ENCODE measurements at places on chromosomes 6 and 20.

GRCh38 chr6:33716379-33716778 lies 4.9 kb upstream of the UQCC2 start:
- DNase-seq, result no peak

GRCh38 chr6:127365874-127366273 lies 22.5 kb upstream of the ECHDC1 start:
- no peak for DNase-seq

DNA sequence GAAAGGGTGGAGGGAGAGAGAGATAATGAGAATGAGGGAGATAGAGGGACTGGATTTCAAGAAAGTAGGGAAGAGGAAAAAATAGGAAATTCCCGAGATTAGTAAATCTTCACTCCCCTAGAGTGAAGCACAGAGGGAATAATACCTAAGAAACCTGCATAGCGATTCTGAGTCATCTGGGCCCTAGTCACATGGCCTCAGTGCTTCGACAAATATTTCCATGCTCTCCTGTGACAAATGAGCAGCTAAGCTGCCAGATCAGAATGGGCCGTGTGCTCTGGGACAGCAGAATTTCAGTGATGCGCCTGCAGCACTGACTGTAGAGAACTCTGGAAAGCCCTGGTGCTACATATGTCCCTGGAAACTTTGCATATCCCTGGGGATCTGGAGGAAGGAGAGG lies 48.6 kb upstream of the GRIK2 start:
- no peak for DNase-seq

GRCh38 chr20:16020971-16021370 lies 552.3 kb downstream of the KIF16B start:
- peak; percentile 11 for DNase-seq

DNA sequence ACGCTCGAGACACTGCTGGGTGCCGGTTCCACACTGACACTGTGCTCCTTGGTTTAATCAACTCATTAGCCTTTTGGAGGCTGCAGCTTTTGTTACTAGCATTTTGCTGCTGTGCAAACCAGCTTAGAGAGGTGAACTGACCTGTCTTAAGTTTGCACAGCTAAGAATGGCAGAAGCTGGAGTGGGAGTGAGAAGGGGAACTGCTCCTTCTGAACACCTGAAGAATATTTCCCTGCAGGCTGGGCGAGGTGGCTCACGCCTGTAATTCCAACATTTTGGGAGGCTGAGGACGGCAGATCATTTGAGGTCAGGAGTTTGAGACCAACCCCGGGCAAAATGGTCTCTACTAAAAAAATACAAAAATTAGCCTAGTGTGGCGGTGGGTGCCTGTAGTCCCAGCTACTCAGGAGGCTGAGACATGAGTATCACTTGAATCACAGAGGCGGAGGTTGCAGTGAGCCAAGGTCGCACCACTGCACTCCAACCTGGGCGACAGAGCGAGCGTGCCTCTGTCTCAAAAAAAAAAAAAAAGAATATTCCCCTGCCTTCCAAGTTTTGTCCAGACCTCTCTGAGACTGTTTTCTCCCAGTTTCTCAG lies 5.0 kb downstream of the CEBPB start:
- no peak for DNase-seq

GRCh38 chr6:42766163-42766670 lies 15.6 kb upstream of the BICRAL start:
- DNase-seq, result no peak

DNA sequence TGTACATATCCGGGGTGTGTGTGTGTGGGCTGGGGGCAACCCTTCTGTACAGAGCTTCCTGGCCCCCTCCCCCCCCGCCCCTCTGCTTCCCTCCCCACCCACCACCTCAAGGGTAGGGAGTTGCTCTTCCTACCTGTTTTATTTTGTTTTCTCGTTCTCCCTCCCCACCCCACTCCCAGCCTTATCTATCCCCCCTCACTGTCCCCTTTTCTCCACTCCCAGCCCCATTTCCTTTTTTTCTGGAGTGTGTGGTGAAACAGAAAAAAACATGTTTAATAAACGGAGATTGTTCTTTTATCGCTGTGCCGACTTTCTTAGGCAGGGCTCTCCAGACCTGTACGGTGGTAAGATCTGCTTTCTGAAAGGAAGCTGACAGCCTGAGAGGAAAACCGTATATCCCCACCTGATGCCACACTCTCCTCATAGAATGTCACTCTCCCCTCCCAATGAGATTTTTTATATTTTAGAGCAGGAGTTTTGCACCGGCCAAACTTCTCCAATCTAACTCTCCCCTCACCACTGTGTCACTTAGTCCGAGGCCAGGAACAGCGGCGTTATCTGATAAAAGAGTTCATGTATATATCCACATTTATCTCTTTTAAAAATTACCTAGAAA lies 875 bp upstream of the ZBTB9 start:
- no peak for DNase-seq

- no peak for DNase-seq
Measured at GRCh38 chr20:558117-558516, 14.5 kb upstream of the CSNK2A1 start.

GRCh38 chr6:5208471-5208971 lies 52.2 kb downstream of the LYRM4 start:
- peak; percentile 48 for DNase-seq

DNA sequence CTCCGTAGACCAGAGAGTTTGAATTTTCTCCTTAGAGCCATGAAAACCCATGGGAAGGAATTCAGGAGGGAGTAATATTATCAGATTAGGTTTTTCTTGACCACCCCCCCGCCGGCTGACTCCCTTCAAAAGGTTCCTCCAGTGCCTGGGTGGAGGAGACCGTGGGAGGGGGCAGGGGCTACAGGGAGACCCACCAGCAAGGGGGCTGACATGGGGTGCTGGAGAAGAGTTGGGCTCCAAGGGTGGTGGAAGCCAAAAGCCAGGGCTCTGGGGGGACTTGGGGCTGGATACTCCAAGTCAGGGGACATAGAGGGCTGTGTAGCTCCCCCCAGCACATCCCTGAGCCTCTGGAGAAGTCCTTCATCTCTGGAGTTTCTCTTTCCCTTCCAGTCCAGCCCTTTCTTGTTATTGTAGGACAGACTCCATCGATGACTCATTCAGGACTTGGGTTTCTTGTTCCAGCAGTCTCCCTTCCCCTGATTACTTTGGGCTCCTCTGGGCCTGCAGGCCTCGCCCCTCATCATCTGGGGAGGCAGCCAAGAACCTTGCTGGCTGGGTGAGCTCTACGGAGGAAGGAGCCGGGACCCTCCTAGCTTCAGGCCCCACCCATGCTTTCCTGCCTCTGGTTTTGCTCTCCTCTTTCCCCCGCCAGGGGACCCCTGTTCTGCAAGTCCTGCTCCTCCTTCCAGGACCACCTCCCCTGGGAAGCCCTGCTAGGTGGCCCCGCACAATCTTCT lies 10.5 kb upstream of the KIAA1755 start:
- peak; percentile 90 for DNase-seq

DNA sequence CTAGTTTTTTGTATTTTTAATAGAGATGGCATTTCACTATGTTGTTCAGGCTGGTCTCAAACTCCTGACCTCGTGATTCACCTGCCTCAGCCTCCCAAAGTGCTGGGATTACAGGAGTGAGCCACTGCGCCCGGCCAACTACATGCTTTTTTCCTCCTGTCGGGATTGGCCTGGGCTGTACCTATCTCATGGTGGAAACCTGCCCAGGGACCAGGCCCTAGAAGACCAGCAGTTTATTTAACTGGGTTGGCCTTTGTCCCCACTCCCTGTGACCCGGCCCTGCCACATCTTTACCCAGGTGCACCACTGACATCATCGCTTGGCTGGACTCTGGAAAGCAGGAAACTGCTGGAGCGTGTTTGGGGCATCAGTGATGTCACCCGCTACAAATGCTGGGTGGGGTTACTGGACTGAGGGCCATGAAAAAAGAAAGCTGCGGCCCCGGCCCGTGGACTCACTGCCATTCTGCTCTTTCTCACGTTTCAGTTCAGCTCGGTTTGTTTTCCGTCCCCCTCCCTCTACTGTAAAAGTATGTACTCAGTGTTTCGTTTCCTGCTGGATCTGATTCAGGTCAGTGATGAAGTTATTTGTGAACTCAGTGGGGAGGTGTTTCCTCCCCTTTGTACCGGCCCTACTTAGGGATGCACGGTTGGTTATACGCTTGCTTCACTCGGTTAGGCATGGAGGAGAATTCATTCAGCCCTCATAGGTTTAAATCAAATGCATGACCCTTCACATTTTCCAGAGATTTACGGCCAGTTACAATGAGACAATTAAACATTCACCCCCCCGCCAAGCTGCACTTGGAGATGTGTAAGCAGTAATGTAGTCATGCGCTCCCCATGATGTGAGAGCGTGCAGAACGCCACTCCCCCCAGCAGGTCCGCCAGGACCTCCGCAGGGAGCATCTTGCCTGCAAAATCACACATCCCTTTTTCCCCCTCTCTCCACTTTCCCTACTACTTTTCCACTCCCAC lies 179.3 kb downstream of the MTHFD1L start:
- DNase-seq, result peak; percentile 86

DNA sequence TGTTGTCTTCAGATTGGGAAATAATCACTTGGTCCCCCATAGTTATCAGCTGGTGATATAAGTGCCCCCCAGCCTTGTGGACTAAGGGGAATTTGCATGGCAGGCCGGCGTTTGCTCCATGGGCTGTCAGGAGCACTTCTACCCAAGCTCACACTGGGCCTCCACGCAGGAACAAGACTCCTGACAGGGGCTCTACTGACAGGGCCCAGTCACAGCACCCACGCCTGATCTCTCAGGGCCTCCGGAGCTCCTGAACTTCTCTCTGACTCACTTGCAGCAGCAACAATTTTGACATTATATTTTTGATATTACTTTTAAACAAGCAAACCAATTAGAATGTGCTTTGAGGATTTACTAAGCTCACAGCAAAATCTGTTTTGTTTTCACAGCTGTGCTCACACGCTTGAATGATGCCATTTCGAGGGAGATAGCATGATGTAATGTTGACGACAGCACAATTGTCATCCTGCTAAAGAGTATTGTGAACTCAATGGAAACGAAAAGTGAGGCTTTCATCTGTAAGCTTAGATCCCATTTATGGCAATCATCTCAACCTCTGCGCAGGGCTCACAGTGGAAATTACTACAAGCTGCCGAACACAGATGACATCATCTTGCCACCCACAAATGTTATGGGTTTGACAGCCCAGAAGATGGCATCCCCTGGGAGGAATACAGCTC lies 28.7 kb upstream of the TXNDC5 start:
- DNase-seq, result no peak

- DNase-seq, result no peak
Measured at GRCh38 chr20:20331156-20331555, 36.7 kb upstream of the INSM1 start.

DNA sequence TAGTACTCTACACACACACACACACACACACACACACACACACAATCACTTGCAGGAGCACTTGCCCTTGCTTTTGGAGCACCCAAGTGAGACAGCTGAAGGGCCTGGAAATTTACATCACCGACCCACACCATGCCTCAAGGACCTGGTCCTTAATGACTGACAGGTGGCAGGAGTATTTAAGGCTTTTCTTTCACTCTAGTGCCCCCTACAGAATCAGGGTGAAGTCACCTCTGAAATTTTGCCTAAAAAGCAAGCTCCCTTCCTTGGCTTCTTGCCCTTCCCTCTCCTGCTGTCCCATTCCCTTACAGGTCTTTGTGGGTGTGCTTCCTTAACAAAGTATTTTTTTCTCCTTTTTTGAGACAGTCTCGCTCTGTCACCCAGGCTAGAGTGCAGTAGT lies 353.5 kb upstream of the IRAK1BP1 start:
- DNase-seq, result no peak

Data from muscle of back (tissue), 13 donors.